DND-41 (cell line): ENCODE measurements at places on chromosomes 3 and 15.

GRCh38 chr15:33040496-33040895 is 154.0 kb downstream of the FMN1 start:
- no peak for DNase-seq

- DNase-seq, result no peak
These were observed 38.2 kb upstream of the GYG1 start for GRCh38 chr3:148953094-148953493.

DNA sequence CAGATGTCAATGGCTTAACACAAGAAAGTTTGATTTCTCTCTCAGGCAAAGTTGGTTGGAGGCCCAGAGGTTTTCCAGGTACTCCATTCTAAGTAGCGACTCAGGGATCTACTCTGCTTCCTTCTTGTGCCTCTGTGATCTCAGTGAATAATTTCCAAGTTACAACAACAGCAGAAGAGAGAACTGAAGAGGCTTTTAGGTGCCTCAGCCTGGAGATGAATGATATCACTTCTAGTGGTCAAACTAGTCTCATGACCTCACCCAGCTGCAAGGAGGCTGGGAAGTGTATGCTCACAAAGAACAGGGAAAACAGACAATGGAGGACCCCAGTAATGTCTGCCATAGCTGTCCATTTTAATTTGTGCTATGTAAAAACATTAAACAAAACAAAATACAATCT is 4.6 kb upstream of the PRICKLE2 start:
- no peak for DNase-seq

DNA sequence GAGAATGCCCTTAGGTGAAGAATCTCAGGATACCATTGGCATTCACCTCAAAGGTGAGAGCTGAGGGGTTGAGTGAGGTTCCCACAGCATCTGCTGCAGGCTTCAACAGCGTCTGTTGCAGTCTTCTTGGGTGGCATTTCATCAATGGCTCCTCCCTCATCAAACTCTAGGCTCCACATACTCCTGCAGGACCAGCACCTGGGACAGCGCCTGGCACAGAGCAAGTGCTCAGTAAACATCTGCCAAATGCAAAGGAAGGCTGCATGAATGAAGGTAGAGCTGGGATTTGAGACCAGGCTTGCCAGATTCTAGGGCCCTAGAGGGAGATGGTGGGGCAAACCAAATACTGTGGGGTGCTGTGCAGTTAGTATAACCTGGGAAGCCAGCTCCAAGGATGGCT is 9.6 kb downstream of the TRH start:
- DNase-seq, result peak; percentile 27

DNA sequence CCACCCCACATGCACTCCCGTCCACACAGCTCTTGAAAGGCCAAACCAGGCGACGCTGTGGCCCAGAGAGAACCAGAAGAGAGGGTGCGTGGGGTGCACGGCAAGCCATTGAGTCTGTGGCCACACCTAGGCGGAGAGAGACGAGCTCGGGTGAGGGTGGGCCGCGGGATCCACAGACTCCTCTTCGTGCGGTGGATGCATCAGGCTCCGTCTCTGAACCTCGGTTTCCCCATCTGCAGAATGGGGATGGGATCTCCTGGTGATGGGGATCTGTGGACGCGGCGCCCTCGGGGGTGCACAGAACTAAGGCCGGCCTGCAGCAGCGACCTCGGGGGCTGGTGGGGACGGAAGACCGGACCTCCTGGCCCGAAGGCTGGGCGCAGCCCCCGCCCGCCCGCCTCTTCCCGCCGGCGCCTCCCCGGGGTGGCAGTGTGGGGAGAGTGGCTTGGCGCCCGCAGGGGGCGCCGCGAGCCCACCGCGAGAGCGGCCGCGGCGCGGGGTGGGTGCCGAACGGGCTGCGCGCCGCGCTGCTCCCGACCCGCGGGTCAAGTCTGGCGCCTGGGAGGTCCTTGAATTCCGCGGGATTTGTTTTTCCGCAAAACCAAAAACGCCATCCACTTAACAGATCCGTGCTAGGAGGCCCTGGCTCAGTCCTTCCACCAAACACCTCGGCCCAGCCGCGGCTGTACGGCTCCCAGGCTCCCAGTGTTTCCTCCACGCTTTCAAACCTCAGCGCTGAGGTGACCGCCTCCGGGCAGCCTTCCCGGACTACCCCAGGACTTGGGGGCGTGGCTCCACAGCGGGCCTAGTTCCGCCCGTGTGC is 13.2 kb upstream of the ADPGK start:
- DNase-seq, result no peak

- DNase-seq, result peak; percentile 15
These were observed 32.7 kb downstream of the EBLN2 start for GRCh38 chr3:73094129-73094528.

DNA sequence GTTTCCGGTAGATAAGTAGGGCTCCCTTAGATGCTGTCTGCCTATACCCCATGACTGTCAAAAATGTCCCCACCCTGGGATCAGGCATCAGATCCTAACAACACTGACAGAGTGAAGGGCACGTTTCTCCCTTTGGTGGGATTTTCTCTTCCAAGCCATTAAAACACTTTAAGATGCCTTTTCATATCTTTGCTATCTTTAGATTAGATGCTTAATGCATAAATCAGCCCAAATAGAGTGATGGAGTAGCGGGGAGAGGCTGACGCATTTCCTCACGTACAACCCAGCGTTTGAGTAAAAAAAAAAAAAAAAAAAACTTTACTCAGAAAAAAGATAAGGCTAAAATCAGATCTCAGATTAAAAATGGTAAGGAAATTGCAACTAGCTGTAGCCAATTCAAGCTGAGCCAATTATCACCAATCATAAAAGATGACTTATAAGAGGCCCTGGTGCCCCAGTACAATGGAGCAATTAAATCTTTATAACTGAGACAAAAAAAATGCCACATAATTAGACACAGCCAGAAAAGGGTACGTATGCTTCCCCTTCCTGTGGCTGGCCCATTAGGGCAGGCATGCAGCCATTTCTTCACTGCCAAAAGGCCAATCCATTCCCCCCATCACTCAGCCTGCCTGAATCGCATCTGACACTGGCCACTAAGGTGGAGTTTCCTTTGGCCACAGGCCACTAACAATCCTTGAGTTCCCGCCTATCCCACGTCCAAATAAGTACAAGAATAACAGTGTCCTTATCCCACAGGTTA is 45.0 kb downstream of the RFTN1 start:
- DNase-seq, result no peak

DNA sequence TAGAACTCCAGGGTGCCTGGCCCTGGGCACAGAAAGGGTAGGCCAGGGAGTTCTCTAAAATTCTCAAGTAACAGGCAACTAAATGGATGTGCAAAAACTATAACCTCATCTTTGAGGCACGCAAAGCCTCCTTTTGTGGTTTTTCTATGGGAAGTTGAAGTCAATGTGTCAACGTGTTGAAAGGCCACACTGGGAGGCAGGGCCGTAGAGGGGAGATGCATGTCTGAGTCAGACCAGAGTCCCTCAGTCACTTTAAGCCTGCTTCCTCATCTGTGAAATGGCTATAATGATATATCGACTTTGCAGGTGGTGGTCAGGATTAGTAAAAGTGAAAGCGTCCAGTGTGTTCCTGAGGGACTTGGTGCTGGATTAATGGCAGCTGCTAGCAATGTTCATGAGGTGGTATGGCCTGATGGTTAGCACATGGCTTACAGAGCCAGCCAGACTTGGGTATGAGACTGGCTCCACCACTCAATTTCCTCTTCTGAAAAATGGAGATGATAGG is 17.0 kb downstream of the TGM5 start:
- no peak for DNase-seq

DNA sequence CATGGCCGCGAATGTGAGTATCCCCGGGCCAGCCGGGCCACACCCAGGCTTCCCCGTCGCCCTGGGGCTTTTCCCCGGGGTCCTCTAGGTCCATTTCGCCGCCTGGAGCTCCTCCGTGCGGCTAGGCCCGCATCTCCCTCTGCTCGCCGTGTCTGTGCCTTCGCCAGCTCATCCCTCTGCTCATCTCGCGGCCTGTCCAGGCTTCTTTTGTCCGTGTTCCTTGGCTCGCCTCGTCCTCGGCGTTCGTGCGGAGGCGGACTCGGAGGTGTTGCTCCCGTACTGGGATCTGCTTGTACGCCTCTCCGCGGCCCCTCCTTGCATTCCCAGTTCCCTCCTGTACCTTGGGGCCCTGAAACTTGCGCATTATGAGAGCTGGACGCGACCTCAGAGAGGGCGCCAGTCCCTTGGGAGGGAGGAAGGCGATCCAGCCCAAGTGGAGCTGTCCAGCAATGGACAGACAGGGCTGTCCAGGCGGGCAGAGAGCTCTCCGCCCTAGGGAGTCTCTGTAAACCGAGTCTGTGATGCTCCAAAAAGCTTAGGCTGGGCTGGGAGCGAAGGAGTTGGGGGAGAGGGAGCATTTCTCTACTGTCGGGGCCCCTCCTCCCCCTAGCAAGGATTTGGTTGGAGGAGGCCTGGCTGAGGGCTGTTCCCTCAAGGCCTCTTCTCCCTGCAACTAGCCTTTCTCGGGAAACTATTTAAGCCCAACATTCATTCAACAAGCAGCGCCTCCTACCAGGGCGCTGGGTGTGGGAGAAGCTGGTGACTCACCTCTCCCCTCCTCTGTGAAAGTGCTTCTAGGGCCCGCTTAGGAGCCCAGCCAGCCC is 553 bp downstream of the TMEM43 start:
- peak; percentile 52 for DNase-seq

DNA sequence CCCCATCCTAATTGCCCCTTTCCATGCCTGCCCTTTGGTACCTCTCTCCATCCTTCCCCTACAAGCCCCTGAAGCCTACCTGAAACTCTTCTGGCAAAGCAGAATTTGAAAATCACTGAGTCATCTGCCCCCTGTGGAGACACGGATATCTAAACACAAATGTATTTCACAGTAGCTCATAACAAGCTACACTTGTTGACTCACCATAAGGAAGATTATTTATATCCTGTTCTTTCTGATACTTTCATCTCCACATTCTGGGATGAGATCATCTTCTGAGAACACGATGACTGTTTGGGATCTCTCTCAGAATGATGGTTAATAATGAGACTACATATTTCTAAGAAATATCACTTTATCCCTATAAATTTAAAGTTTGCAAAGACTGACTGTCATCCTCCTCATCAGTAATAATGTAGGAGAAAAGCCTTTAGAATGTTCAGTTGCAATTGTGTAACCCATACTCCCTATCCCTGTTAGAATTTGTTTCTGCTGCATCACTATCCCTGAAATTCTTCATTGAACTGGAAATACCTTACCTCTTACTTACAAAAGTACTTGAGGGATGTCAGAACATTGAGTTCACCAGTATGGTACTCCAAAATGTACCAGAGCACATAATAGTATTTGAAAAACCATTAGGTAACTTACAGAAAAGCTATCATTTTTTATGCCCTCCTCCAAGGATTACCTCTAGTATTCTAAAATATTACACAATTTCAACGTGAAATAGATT is 116.1 kb upstream of the IL12A start:
- no peak for DNase-seq

DNA sequence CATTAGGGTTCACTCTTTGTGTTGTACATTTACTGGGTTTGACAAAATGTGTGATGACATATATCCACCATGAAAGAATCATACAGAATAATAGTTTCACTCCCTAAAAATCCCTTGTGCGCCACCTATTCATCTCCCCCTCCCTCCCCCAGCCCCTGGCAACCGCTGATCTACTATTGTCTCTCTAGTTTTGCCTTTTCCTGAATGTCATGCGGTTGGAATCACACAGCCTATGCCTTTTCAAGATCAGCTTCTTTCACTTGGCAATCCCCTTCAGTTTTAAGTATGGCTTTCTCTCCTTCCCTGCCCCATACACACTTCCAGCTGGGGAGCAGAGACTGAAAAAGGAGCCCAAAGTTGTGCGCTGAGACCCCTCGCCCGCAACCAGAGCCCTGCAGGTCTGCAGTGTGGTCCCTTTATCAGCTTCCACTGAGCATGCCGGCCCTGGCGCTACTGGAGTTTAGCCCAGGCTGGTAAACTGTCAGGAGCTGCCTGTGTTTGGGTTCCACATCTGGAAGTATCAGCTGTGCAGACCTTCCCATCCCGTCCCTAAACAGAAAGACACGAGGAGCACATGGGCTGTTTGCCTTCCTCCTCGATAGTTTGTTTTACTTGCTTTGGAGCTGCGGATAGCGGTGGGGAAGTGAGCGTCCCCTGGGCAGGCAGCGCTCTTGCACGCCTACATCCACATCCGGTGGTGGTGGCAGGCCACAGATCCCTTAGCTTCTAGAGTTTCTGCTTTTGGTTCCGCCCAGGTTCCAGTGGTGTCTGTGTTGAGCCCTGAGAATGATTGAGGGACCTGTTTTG is 12.3 kb downstream of the BOC start:
- DNase-seq, result no peak

- DNase-seq, result no peak
These were observed 72.8 kb downstream of the CD200R1L start for GRCh38 chr3:112773864-112774263.

DNA sequence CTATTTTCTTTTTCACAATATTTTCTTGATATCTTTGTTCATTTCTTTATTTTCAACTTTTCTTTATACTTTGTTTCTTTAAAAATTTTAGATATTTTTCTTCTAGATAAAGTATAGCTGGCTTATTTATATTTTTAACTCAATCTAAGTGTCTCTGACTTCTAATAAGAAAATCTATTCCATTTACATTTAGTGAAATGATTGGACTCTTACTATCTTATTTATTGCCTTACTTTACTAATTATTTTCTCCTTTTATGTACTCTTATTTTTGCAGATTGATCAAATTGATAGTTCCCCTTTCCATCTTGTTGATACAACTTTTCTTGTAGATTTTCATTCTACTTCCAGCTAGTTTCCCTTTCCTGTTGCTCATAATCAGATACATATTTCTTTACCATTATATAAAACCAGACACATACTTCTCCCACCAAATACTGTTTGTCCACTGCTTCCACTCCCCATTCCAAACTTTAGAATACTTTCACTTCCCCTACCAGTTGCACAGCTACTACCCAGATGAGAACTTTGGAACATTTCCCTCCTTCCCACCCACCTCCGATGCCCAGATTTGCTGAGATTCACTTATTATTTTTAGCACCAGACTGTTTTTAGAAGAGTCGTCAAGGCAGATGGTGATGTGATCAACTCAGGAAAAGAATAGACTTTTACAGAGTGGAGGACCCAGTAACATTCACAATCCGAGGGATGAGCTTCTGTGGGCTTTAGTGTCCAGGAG is 151.5 kb downstream of the LIPC start:
- DNase-seq, result no peak

- DNase-seq, result peak; percentile 70
These were observed 15.5 kb downstream of the TBC1D2B start for GRCh38 chr15:78061963-78062427.

GRCh38 chr3:177146646-177147045 is 50.6 kb downstream of the TBL1XR1 start:
- no peak for DNase-seq

DNA sequence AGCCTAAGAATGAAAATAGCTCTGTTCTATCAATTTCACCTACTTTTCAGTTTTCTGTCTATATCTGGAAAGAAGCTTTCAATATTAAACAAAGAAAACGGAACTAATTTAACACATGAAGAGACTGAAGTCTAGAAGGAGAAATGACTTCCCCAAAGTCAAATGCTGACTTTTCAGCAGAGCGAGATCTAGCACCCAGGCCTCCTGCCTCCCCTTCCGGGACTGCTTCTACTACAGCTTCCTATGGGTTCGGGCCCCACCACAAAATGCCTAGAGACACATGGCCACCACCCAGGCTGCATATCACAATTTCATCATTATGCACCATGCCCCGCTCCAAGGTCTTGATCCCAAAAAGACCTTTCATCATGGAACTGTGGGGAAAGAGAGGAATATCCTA is 104.5 kb downstream of the SST start:
- no peak for DNase-seq

- no peak for DNase-seq
These were observed 41.0 kb downstream of the EPHB3 start for GRCh38 chr3:184602372-184603150.

GRCh38 chr15:78850352-78850751 is 22.3 kb upstream of the MORF4L1 start:
- DNase-seq, result no peak
